Suppressor macrophage (primary cell): ENCODE measurements at places on chromosomes 11 and 22.

GRCh38 chr11:36000616-36001190 is 56.8 kb downstream of the LDLRAD3 start:
- DNase-seq = no peak

DNA sequence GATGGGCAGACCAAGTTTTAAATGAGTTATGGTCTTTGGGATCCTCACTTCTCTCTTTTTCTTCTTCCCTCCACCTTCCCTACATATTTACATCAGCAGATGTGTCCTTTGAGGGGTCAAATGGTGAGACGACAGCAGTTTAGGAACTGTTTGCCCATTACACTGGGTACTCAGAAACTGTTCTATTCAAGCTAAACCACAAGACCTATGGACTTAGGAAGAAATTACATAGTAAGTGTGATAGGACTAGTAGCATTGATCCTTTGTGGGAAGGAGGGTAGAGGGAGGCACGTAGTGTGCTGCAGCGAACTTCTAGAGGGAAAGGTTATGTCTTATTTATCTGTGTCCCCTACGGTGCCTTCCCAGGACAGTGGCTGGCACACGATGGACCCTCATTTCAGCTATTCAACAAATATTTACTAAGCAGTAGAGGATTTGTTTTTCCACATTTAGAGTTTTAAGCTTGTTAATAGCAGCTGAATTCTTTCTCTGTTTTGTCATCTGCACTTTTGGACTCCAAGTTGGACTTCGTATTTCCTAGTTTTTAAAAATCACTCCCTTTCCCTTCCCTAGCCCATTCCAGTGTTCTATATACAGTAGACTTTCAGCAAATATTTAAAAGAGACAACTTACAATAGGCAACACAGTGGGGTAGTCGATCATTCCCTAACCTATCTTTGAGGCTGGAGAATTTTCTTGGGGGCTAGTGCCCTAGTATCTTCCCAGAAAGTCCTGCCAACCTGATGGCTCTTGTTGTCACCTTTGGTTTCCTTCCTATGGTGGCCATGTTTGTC is 13.9 kb downstream of the FZD4 start:
- DNase-seq = no peak

GRCh38 chr11:61949169-61950034 is 749 bp upstream of the BEST1 start:
- peak; percentile 81 for DNase-seq

DNA sequence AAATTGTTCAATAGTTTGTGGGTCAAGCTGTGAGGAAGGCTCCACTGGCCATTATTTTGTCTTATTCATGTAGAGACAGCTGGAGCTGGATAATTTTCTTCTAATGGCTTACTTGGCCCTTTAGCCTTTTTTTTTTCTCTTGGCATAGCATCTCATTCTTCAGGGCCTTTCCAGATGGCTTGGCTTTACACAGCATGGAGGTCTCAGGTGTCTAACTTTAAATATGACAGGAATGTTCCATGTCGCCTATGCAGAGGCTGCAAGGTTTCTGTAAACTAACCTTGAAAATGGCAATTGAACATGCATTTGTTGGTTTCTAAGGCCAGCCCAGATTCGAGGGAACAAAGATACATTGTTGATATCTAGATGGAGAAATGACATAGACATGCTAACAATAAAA is 247.9 kb upstream of the CNTN5 start:
- DNase-seq = no peak

- DNase-seq = no peak
Observed at GRCh38 chr11:122103321-122103720, 12.7 kb downstream of the BLID start.

DNA sequence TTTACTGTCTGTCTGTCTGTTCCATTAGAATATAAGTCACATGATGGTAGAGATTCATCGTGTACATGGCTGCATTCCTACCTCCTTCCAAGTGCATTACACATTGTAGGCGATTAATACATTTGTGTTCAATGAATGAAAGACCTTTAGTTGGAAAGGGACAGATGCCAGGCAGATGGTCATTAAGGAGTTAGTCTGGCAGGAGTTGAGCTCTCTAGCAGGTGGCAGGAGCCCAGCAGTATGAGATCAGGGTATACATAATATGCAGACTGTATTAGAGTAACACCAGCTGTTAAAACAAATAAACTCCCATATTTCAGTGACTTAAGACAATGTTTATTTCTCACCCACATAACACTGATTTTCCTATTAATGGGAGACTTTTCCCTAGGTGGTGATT is 147.7 kb upstream of the LARGE1 start:
- DNase-seq = no peak

- DNase-seq = no peak
Observed at GRCh38 chr11:60305906-60306619, 21.0 kb upstream of the MS4A6E start.

GRCh38 chr11:44622721-44623258 is 57.3 kb downstream of the CD82 start:
- DNase-seq = no peak

GRCh38 chr11:70230840-70231710 is 28.0 kb downstream of the FADD start:
- no peak for DNase-seq

DNA sequence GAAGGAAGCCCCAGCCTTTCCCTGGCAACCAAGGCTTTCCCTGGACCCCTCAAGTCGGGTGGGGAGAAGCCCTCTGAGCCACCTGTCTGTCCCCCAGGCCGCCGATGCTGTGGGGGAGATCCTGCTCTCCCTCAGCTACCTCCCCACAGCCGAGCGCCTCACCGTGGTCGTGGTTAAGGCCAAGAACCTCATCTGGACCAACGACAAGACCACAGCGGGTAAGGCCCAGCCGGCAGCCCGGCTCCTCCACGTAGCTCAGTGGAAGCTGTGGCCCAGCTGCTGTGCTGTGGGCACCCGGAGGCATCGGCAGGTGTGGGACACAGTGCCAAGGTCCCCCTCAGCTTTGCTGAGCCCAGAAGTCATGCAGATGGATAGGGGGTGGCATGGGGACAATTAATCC is 12.2 kb upstream of the RHOD start:
- DNase-seq = no peak

- DNase-seq = no peak
Observed at GRCh38 chr22:47597041-47597440, 834.6 kb downstream of the TBC1D22A start.

GRCh38 chr22:32058656-32059260 is 15.7 kb downstream of the SLC5A1 start:
- DNase-seq = no peak

GRCh38 chr11:7582338-7582985 is 68.7 kb downstream of the PPFIBP2 start:
- DNase-seq = no peak

DNA sequence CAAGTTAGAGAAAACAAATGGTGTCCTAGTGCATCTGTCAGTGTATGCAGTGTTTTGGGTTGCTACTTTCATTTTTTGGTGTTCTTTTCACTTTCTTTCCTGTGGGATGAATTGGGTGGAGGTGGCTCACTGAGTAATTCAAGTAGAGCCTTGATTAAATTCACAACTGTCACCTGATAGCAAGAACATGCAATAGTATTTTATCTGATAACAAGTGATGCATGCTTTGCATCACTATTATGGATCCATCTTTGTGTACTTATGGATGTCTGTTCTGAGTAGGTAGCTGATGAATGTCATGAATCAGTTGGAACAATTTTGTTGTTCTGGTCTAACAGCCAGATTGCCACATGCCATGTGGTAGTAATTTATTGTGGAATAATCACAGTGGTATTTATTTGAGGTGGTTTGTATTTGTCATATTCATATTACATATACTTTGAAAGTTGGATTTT is 87.5 kb downstream of the DDX10 start:
- no peak for DNase-seq

- no peak for DNase-seq
Observed at GRCh38 chr22:24763872-24764485, 10.5 kb downstream of the PIWIL3 start.

GRCh38 chr11:22832315-22833015 is 2.9 kb upstream of the SVIP start:
- DNase-seq = no peak

DNA sequence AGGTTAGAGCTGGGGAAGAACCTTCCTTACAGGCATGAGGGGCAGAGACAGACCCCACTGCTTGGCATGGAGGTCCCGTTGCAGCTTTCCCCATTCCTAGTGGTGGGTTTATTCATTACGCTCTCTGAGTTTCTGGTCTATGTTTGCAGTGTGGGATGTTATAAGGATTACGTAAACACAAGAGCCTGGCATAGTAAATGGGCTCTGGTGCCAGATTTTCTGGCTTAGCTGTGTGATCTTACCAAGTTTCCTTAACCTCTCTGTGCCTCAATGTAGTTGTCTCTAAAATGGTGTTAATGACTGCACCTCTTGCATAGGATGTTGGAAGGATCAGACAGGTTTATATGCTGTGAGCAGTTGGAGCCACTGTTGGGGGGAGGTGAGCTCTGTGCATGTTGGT is 15.1 kb downstream of the DTX4 start:
- DNase-seq = no peak

DNA sequence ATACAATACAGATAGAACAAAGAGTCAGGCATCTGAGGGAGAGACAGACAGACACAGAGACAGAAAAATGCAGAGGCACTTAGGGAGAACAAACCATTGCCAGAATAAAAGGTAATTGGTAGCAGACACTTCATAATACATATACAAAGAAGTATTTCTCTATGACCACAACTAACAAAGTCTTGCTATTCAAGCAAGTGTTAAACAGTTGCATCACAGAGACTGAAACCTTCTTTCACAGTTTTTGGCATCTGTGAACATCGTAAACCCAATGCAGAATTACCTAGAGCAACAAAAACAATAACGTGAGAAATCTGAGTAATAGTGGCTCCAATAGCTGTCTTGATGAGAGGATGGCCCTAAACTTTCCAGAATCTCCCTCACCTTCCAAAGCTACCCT is 116.4 kb downstream of the BLID start:
- DNase-seq = no peak
